ENCODE measurements at places on chromosomes 6 and 20. TPM values are rescaled to one million over a fixed set of nuclear protein-coding genes. Genes with fewer than 3 reads are reported as not detected.

DNA sequence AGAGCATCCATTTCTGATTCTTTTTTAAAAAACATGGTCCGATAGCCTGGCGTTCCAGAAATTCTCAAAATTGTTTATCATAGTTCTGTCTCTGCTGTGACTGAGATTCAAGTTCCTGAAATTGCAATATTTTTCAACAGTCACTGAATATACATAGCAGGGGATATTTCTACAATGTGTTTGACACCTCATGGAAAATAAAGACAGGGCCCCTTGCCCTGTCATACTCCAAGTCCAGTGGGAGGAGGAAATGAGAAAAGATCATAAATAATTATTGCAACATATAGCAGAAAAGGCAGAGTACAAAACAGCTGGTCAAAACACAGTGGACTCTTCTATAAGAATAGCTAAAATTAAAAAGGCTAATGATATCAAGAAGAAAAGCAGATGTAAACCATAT lies 234.8 kb upstream of the SPTLC3 start:
- H3K36me3 ChIP-seq = no peaks in the 10 kb centered on the region
- no peaks in the 10 kb centered on the region for H3K27me3 ChIP-seq
- no peak overlapping the region for H3K27ac ChIP-seq
- DNase-seq = no peak
- no peak overlapping the region for H3K4me3 ChIP-seq
- H3K4me1 ChIP-seq = no peaks in the 10 kb centered on the region

- DNase-seq = peak; percentile 18
- no peaks in the 10 kb centered on the region for H3K36me3 ChIP-seq
- no peak overlapping the region for H3K4me3 ChIP-seq
- H3K27ac ChIP-seq = no peak overlapping the region
Measured at GRCh38 chr6:168404560-168404959, 36.4 kb upstream of the SMOC2 start.

DNA sequence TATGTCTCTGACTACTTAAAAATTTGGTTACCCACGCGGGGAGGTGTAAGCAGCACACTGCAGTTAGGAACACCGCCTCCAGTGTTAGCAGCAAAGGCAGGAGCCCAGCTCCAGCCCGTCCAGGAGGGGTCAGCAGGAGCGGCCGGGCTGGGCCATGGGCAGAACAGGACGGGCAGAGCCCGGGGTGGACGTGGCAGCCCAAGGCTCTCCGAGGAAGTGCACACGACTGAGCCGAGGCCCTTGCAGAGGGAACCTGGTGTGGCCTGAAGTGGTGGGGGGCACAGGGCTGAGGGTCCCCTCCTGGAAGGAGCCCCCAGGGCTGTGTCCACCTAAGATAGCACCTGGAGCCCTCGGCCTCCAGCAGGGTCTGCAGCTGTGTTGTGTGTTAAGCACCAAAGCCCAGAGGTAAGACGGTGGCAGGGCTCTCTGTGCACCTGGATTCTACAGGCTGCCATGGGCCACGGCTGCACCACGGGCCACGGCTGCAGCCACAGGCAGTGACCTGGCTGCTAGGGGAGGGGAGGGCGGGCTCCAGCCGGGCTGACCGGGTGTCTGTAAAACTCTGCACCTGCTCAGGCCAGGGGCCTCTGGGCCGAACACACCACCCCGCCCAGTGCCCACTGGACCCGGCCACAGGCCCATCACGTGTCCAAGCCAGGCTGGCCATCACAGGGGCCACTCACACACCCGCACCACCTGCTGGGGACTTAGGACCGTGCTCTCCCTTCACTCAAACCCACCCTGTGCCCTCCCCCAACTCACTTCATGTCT lies 6.6 kb downstream of the SLC2A4RG start:
- no peak overlapping the region for H3K27ac ChIP-seq
- DNase-seq = no peak
- no peaks in the 10 kb centered on the region for H3K27me3 ChIP-seq
- peaks cover 59% of the 10 kb centered on the region for H3K36me3 ChIP-seq

GRCh38 chr6:141026504-141026903 lies 1106.2 kb upstream of the GJE1 start:
- no peaks in the 10 kb centered on the region for H3K4me1 ChIP-seq
- H3K36me3 ChIP-seq = no peaks in the 10 kb centered on the region
- H3K27ac ChIP-seq = no peak overlapping the region
- no peaks in the 10 kb centered on the region for H3K27me3 ChIP-seq

HINT3 gene
- total RNA-seq = 23.3 TPM

DNA sequence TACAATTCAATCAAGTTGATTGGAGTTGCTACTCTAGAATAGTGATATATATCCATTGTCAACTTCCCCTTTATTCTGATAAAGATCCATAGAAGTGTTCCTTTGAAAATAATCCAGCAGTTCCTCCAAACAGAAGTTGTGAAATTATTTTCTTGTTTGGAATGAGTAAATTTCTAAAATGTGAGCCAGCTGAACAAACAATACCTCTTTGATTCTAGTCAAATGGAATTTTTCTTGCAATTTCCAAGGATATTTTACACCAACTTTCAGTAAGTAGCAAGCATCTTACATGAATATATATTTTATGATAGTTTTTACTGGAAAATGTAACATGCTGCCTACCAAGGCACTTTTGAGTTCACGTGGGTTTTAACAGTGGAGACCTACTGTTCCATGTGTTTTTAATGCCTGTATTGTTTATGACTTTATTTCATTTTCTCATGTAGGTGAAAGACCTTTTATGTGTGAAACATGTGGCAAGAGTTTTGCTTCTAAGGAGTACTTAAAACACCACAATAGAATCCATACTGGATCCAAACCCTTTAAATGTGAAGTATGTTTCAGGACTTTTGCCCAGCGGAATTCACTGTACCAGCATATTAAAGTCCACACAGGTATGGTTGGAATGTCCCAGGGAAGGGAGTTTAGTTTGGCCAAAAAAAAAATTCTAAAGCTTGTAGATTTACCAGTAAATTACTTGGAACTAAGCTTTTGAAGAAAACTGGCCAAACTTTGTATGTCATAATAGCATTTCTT lies 6.5 kb downstream of the GZF1 start:
- no peaks in the 10 kb centered on the region for H3K27me3 ChIP-seq
- H3K36me3 ChIP-seq = peaks cover 22% of the 10 kb centered on the region
- H3K27ac ChIP-seq = no peak overlapping the region
- peaks cover 30% of the 10 kb centered on the region for H3K4me1 ChIP-seq
- no peak overlapping the region for H3K4me3 ChIP-seq

GRIK2 gene
- 0.07 TPM for total RNA-seq

ZSWIM3 gene
- 4.1 TPM for total RNA-seq

- no peak overlapping the region for H3K4me3 ChIP-seq
- DNase-seq = peak; percentile 42
- H3K27me3 ChIP-seq = no peaks in the 10 kb centered on the region
- no peaks in the 10 kb centered on the region for H3K4me1 ChIP-seq
Measured at GRCh38 chr6:44898296-44898930, 429.7 kb upstream of the RUNX2 start.

- no peak overlapping the region for H3K4me3 ChIP-seq
- H3K27me3 ChIP-seq = no peaks in the 10 kb centered on the region
- no peak overlapping the region for H3K27ac ChIP-seq
- H3K36me3 ChIP-seq = no peaks in the 10 kb centered on the region
- DNase-seq = no peak
Measured at GRCh38 chr20:23091721-23092383, 5.7 kb upstream of the CD93 start.

- H3K4me1 ChIP-seq = no peaks in the 10 kb centered on the region
- H3K27ac ChIP-seq = no peak overlapping the region
- no peaks in the 10 kb centered on the region for H3K36me3 ChIP-seq
- H3K4me3 ChIP-seq = no peak overlapping the region
Measured at GRCh38 chr6:123551939-123552707, 84.6 kb downstream of the TRDN start.

FARS2 gene
- 34.6 TPM for total RNA-seq

DNA sequence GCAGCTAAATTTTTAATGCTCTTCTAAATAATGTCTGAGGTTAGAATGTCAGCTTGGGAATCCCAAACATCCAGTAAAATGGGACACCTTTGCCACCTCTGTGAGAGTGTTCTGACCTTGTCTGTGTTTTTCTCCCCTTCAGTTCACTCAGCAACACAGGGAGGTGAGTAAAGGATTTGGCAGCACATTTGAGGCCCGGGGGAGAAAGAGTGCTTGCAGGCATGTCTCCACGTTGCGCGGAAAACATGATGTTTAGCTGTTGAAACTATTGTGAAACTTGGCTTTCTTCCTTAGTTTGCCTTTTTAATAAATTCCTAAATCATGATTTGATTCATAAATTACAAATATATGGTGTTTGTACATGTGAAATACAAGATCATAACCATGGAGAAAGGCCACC lies 707.8 kb upstream of the FLRT3 start:
- H3K27ac ChIP-seq = no peak overlapping the region
- no peaks in the 10 kb centered on the region for H3K4me1 ChIP-seq
- no peak overlapping the region for H3K4me3 ChIP-seq
- no peaks in the 10 kb centered on the region for H3K36me3 ChIP-seq
- DNase-seq = peak; percentile 37

SLC26A8 gene
- total RNA-seq = 1.5 TPM

SNPH gene
- 2.3 TPM for total RNA-seq

PI16 gene
- total RNA-seq = 4.7 TPM

GRCh38 chr6:134363323-134364039 lies 45.6 kb upstream of the SGK1 start:
- no peak for DNase-seq
- H3K27ac ChIP-seq = no peak overlapping the region
- H3K4me3 ChIP-seq = no peak overlapping the region
- no peaks in the 10 kb centered on the region for H3K27me3 ChIP-seq
- H3K36me3 ChIP-seq = no peaks in the 10 kb centered on the region

DNA sequence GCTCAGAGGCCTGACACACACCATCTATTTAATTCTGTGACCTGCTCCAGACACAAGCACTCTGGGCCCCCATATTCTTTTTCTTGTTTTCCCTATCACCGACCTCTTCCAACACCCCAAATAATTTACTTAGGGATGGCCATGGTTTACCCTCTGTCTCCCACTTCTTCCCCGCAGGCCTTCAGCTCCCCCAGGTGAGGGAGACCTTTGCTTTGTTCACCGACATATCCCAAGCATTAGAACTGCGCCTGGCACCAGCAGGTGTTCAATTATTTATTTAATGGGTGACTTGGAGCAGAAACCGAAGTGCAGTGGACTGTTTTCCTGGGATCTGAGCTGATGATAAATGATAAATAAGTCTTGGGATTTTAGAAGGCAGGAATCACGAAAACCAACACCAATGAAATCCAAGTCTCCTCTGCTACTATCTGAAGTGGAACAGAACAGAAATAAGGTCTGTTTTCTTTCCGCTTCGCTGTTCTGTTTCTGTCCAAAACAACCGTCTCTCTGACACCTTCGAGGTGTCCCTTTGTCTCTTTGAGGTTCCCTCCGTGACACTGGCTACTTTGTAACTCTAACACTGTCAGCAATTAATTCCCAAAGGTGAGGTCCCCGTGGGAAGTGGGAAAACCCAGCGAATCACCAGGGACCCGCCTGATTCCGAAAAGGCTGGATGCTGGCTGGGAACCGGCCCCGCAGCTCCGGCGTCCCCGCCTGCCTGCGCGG lies 1.1 kb upstream of the RIN2 start:
- H3K27me3 ChIP-seq = no peaks in the 10 kb centered on the region
- peak overlapping the region; percentile 96 for H3K27ac ChIP-seq
- no peak for DNase-seq
- peak overlapping the region; percentile 77 for H3K4me3 ChIP-seq
- H3K4me1 ChIP-seq = peaks cover 32% of the 10 kb centered on the region

MYH7B gene
- total RNA-seq = 0.51 TPM

DNA sequence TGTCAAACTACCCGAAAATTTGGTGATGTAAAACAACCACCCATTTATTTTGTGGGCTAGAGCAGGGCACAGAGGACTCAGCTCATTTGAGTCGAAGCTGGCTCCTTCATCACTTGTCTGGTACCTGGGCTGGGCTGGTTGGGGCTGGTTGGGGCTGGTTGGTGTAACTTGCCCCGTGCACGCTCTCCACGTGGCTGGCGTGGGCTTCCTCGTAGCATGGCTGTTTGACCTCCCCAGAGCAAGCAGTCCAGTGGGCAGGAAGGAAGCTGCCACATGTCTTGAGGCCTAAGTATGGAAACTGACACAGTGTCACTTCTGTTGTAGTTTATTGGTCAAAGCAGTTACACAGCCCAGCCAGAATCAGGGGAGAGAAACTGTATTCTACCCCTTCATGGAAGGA lies 27.1 kb downstream of the BCAS4 start:
- no peak overlapping the region for H3K4me3 ChIP-seq
- peaks cover 11% of the 10 kb centered on the region for H3K4me1 ChIP-seq
- peak; percentile 31 for DNase-seq
- H3K27me3 ChIP-seq = no peaks in the 10 kb centered on the region

PXDC1 gene
- total RNA-seq = 118 TPM

- H3K27me3 ChIP-seq = no peaks in the 10 kb centered on the region
- DNase-seq = no peak
- H3K4me3 ChIP-seq = no peak overlapping the region
- no peak overlapping the region for H3K27ac ChIP-seq
Measured at GRCh38 chr6:35663447-35664235, 25.1 kb downstream of the FKBP5 start.

GRCh38 chr6:99605074-99605734 lies 1.4 kb upstream of the PRDM13 start:
- H3K36me3 ChIP-seq = no peaks in the 10 kb centered on the region
- peaks cover 44% of the 10 kb centered on the region for H3K4me1 ChIP-seq
- DNase-seq = no peak
- H3K27me3 ChIP-seq = peaks cover 81% of the 10 kb centered on the region
- H3K27ac ChIP-seq = no peak overlapping the region

- no peak overlapping the region for H3K27ac ChIP-seq
- no peaks in the 10 kb centered on the region for H3K36me3 ChIP-seq
- DNase-seq = no peak
- no peaks in the 10 kb centered on the region for H3K27me3 ChIP-seq
- H3K4me3 ChIP-seq = no peak overlapping the region
Measured at GRCh38 chr6:78896227-78896626, 28.9 kb downstream of the IRAK1BP1 start.

GRCh38 chr6:144920391-144920961 lies 635.3 kb downstream of the UTRN start:
- no peaks in the 10 kb centered on the region for H3K4me1 ChIP-seq
- no peak overlapping the region for H3K27ac ChIP-seq
- no peak for DNase-seq
- H3K27me3 ChIP-seq = no peaks in the 10 kb centered on the region

NKX2-2 gene
- total RNA-seq = not detected

GRCh38 chr6:88220493-88220892 lies 54.3 kb upstream of the CNR1 start:
- no peaks in the 10 kb centered on the region for H3K36me3 ChIP-seq
- H3K4me3 ChIP-seq = no peak overlapping the region
- no peaks in the 10 kb centered on the region for H3K4me1 ChIP-seq
- no peaks in the 10 kb centered on the region for H3K27me3 ChIP-seq

Data from upper lobe of left lung (tissue), 6 donors.